ENCODE measurements at places on chromosomes 2 and 18.
A peak's percentile ranks its signal among the peaks of the same experiment; 100 is the strongest.

- no peak for DNase-seq
Measured at GRCh38 chr2:113677330-113677729, 50.3 kb downstream of the RABL2A start.

DNA sequence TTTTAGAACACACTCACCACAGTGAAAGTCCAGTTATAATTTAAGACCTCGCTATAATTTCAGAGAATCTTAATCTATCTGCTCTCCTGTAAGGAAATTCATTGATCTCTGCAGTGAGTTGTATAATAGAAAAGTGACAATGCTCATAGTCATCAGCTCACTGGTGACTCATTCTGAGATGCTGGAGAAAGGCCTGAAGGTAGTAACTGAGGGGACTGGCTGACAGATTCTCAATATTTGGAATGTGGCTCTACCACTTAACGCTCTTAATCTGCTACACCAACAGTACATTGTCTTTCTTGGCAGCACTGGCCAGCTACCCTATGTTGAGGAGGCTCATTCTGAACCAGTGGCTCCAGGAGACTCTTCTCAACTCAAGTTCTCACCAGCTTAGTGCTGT is 246.1 kb downstream of the RPRM start:
- no peak for DNase-seq

- no peak for DNase-seq
Measured at GRCh38 chr2:236785611-236786057, 216.0 kb downstream of the ACKR3 start.

GRCh38 chr2:39373181-39373802 is 63.8 kb downstream of the MAP4K3 start:
- no peak for DNase-seq

DNA sequence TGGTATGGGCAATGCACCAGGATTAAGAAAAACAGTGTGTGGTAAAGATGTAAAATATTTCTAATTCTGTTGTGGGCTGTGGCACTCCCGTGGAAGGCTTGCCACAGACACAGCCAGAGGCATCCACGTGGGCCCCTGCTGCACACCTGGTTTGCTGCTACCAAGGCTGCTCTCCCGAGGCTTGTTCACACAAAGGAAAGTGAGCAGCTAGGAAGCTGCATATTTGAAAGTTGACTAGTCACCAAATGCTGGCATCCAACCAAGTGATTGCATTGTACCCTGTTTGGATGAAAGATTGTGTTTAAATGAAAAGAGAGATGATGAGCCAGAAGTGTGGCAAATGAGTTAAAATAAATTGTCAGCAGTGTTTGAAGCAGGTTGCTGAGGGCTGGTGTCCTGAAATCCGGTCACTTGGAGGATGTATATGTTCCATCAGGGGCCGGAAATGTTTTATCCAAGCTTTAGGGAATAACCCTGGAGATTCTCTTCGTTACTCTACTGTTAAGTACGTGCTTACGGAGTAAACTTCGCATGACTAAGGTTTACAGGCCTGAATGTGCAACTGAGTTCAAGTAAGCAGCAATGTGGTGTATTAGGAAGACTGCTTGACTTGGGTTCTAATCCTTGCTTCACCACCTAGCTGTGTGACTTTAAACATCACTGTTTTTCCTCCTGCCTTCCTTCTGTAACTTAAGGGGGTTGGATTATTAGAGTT is 86.1 kb downstream of the MSH2 start:
- DNase-seq, result no peak

DNA sequence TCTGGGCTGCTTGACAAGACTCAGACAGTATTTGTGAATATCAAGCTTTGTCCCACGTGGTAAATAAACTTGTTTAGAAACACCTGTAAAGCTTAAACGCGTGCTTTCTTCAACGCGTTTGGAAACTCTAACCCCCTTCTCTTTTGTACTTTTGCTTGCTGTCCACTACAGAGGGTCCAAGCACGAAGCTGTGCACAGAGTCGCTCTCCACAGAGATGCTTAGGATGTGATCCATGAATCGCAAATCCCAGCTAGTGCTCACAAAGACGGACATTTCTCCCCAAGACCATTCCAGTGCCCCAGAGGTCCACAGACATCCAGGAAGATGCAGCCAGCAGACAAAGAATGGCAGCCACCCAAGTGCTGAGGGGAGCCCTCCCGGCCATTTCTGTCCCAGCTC is at the start of gene GPR45:
Gene GPR45 (plus strand): TSS at position 301 of the 400 bp plus-strand sequence. CDS start 116 bp downstream, outside the sequence.
- DNase-seq, result no peak

GRCh38 chr2:70552501-70553333 is 909 bp downstream of the TGFA start:
- DNase-seq, result peak; percentile 14

DNA sequence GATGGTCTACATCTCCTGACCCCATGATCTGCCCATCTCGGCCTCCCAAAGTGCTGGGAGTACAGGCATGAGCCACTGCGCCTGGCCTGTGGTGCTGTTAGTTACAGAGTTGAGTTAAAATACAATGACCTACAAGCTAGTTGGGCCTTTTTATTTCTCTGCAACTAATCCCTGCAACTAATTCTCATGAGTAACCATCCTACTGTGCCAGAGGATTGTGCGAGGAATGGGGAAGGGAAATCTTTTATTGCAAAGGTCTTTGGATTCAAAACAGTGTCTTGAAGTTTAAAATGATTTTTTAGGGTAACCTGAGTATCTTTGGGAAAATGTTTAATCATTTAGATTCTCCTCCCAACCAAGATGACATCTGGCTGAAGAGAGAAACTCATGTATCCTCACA is 88.8 kb upstream of the RMDN2 start:
- DNase-seq, result no peak
